ENCODE measurements at places on chromosomes 11 and 22.

DNA sequence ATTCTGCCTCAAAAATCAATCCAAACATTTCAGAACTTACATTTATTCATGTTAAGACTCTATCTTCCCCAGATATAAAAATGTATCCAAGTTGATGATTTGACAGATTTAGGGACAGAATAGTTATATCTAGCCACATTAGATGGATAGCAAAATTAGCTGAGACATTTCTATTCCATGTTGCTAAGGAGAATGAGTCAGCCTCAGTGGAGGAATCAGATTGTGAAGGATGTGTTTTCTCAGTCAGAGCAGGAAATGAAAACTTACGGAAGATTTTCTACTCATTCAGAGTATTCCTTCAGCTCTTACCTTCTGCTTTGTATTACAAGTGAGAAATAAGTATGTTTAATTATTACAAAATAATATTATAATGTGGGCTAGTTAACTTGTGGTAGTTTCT is 556.3 kb upstream of the ANO3 start:
- DNase-seq: peak; percentile 7

DNA sequence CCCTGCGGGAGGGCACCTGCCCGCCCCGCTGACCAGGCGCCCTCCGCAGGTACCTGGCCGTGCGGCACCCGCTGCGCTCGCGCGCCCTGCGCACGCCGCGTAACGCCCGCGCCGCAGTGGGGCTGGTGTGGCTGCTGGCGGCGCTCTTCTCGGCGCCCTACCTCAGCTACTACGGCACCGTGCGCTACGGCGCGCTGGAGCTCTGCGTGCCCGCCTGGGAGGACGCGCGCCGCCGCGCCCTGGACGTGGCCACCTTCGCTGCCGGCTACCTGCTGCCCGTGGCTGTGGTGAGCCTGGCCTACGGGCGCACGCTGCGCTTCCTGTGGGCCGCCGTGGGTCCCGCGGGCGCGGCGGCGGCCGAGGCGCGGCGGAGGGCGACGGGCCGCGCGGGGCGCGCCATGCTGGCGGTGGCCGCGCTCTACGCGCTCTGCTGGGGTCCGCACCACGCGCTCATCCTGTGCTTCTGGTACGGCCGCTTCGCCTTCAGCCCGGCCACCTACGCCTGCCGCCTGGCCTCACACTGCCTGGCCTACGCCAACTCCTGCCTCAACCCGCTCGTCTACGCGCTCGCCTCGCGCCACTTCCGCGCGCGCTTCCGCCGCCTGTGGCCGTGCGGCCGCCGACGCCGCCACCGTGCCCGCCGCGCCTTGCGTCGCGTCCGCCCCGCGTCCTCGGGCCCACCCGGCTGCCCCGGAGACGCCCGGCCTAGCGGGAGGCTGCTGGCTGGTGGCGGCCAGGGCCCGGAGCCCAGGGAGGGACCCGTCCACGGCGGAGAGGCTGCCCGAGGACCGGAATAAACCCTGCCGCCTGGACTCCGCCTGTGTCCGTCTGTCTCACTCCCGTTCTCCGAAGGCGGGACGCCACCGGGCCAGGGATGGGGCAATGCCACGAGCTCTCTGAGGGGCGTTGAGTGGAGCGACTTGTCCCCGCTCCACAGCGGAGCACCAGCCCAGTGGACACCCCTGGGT is 1.8 kb downstream of the GALR3 start:
- peak; percentile 29 for DNase-seq

- peak; percentile 67 for DNase-seq
These were observed 9.8 kb downstream of the PDHX start for GRCh38 chr11:34926101-34926830.

DNA sequence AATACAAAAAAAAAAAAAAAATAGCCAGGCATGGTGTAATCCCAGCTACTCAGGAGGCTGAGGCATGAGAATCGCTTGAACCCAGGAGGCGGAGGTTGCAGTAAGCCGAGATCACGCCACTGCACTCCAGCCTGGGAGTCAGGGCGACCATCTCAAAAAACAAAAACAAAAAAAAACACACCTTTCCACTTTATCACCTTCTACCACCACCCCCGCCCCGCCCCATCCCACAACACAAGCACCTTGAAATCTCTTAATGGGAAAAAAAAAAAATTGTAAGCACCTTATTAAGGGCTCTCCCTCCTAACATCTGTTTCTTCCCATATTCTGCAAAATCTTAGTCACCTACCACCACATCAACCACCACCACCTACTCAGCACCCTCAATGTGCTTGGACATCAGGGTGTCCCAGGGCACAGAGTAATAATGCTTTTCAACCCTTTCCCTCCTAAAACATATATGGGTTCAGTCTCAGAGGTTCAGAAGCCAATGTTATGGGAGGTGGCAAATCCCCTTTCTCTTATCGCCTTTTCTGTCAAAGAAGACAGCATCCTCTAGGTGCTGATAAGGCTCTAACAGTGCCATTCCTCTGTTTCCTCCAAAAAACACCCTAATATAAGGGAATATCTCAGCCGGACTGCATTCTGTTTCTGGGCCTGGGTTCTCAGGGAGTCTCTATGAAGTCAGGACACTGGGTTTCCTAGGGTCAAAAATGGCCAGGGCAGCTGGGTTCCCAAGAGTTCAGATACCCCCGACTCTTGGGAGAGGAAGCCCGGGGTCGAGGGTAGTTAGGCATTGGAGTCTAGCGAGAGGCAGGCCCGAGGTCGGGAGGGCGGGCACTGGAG is 718 bp downstream of the INTS5 start:
- DNase-seq: no peak

DNA sequence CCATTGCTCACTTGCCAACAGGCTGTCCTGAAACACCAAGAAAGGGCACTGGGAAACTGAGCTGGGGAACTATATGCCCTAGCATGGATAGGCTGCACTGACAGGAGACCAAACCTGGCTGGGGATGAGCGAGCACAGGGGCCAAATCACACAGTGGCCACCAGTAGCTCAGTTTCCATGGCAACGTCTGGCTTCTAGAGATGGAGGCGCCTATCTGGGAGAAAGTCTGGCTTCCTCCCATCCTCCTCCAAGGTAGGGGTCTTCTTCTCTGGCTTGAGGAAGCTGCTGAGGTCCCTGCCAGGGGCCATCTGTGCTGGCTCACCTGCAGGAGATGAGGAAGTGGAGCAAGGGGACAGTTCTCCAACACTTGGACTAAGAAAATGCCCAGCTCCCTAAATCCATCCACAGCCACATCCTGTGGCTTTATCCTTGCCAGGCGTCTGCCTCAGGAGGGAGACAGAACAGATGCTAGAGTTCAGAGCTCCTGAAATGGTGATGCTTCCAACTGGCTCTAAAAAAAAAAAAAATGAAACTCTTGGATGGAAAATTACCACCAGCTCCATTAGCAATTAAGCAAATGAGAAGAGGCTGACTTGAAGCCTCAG is 48.3 kb downstream of the SYT13 start:
- no peak for DNase-seq

DNA sequence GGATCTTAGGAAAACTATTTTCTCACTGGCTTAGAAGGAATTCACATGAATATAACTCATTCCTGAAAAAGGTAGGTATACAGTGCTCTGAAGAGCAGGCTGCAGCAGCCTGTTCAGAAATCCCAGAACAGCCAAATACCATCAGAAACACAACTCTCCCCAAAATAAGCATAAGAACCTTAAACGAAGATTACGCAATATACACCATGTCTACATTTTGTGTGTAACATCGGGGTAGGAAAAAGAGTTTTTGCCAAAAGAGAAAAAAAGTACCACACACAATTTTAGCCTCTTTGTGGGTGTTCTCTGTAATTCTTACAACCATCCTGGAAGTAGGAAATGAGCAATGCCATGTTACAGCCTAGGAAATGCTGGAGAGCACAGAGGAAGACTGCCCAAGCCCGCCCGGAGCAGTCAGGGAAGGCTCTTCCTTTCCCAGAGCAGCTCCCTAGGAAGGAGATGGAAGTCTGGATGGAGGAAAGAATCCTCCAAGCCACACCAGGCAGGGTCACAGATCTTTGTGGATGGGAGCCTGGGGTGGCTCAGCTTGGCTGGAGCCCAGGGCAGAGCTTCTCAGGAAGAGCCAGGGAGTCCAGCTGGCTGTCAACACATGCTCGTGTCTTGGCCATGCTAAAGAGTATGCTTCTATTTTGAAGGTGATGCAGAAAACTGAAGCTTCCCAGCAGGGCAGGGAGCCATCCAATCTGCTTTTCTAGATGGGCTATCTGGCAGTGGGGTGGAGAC is 49.7 kb upstream of the ARFGAP3 start:
- DNase-seq: no peak

Measured in fibroblast of skin of back (primary cell).